HT-29 (cell line): ENCODE measurements at places on chromosomes 6 and 20.
A peak's percentile ranks its signal among the peaks of the same experiment; 100 is the strongest.

GRCh38 chr6:109793792-109794191 lies 102.7 kb downstream of the FIG4 start:
- peak; percentile 34 for DNase-seq

- DNase-seq = no peak
These were observed 12.8 kb upstream of the PLEKHG1 start for GRCh38 chr6:150586850-150587359.

GRCh38 chr6:19519941-19520340 lies 317.2 kb upstream of the ID4 start:
- no peak for DNase-seq

DNA sequence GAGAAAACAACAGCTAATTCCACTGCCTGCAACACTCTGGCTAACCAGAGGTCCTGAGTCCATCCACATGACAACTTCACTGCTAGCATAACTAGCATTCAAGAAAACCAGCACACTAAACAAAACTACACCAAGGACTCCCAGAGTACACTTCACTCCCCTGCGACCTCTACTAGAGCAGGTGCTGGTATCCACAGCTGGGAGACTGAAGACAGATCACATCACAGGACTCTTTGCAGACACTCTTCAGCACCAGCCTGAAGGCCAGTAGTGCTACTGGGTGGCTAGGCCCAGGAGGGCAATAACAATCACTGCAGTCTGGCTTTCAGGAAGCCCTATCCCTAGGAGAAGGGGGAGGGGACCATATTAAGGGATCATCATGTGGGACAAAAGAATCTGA lies 54.4 kb upstream of the MYB start:
- DNase-seq = no peak

GRCh38 chr20:24681634-24682495 lies 212.4 kb downstream of the SYNDIG1 start:
- no peak for DNase-seq

DNA sequence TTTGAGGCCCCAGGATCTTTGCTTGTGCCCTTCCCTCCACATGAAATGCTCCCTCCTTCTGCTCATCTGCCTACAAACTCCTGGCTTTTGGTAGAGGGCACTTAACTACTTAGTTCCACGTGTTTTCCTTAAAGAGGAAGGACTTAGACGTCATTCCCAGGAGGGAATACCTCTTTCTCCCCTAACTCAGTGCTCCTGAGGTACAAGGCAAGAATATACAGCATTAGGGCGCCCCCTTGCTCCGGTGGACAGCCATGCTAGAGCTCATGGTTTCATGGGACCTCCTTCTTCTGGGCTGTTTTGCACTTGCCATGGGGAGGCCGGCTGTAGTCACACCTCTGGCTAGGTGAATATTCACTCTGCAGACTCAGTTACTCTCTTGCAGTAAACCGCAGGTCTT lies 93.8 kb upstream of the LY86 start:
- peak; percentile 57 for DNase-seq

DNA sequence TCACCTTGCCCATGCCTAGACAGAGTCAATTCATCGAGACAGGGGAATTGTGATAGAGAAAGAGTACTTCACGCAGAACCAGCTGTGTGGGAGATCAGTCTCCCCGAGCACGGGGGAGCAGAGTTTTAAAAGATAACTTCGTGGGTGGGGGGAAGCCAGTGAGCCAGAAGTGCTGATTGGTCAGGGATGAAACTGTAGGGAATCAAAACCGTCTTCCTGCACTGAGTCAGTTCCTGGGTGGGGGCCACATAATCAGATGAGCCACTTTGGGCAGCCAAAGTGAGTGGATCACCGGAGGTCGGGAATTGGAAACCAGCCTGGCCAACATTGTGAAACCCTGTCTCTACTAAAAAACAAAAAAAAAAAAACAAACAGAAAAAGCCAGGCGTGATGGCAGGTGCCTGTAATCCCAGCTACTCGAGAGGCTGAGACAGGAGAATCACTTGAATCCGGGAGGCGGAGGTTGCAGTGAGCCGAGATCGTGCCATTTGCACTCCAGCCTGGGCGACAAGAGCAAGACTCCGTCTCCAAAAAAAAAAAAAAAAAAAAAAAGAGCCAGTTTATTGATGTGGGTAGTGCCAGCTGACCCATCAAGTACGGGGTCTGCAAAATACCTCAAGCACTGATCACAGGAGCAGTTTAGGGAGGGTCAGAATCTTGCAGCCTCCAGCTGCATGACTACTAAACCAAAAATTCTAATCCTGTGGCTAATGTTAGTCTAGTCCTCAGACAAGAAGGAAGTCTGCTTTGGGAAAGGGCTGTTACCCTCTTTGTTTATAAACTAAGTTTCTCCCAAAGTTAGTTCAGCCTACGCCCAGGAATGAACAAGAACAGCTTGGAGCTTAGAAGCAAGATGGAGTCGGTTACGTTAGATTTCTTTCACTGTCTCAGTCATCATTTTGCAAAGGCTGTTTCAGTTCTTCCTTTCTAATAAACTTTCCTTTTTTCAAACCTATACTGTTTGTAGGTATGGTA lies 3.9 kb upstream of the TRIM39 start:
- no peak for DNase-seq

DNA sequence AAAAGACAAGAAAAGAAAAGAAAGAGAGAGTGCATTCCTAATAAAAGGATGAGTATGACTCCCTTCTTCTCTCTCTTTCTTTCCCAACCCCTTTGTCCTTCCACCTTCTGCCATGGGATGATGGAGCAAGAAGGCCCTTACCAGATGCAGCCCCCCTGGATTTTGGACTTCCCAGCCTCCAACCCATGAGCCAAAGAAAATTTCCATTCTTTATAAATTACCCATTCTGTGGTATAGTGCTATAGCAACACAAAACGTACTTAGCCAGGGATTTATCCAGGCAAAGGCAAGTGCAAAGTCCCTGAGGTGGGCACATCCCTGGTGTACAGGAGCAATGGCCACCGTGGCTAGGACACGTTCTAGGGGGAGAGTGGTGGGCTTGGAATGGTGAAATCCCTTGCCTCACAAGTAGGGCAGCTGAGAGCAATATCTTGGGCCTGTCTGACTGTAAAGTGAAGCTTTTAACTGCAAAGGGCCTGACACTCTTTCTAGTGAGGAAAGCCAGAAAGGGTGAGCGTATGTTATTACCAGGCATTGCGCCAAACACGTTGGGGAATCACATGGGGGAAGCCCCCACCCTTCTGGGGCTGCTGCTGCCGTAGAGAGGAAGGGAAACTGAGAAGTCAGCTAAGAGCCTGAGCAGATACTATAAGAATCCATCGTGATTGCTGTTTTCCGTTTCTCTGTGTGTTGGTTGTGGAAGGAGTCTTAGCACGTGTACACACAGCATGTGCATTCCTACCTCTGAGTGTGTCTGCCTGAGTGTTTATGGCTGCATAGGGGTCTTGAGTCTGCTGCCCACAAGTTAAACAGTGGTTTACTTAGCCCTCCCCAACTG lies 50.7 kb upstream of the SIRPA start:
- no peak for DNase-seq

- DNase-seq = no peak
These were observed 36.8 kb downstream of the GCNT2 start for GRCh38 chr6:10557913-10558312.

- DNase-seq = peak; percentile 74
These were observed 21.3 kb downstream of the TNXB start for GRCh38 chr6:32087574-32088486.

- DNase-seq = no peak
These were observed 147.0 kb downstream of the IPCEF1 start for GRCh38 chr6:154209555-154209954.

- no peak for DNase-seq
These were observed 9.6 kb downstream of the MRS2 start for GRCh38 chr6:24412294-24412693.

DNA sequence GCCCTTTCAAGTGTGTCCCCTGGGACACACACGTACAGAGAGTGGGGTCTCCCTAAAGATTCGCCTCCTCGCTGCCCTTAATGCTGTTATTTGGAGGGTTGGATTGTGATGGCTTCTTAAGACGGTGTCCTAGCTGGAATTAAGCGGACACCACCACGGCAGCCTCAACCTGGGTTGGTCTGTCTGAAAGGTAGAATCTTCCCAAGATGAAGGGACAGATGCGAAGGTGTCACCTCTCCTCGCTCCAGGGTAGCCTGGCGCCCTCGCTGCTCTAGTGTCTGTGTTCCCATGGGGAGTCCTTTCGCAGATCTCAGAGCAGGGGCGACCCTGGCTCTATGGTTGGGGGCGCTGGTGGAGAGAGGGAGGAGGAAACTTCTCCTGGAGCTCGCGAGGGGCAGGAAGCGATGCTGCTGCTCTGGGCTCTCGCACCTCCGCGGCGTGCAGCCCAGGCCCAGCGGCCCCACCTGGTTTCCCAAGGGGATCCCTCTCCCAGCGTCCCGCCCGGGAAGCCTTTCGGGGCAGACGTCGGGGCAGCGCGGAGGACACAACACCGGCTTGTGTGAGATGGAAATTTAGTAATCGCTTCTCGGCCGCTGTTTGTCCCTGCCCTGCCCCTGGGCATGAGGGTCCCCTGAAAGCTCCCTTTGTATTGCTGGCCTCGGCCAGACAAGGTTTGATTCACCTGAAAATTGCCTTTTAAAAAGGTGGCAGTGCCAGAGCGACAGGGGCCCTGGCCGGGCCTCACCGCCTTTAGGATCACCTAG lies 1.7 kb downstream of the RSPO3 start:
- DNase-seq = no peak

- no peak for DNase-seq
These were observed 13.2 kb upstream of the NELFCD start for GRCh38 chr20:58967652-58968429.

- DNase-seq = no peak
These were observed 4.4 kb upstream of the LAMA4 start for GRCh38 chr6:112258642-112259336.

DNA sequence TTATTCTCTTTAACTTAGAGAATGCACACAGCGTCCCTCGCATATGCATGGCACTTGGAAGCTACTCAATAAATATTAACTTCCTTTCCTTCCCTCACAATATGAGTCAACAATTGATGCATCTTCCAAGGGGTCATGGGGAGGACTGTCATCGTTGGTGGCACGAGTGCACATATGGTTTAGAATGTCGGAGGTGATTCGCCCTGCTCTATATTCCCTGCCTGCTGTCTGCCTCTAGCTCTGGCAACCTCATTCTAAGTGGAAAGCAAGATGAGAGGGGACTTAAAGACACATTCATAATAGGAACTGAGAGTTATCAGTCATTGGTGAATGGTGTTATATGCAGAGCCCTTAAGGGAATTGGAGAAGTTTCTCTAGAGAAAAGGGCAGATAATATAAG lies 44.6 kb downstream of the MAK start:
- no peak for DNase-seq

GRCh38 chr6:100880149-100880852 lies 828 bp downstream of the ASCC3 start:
- peak; percentile 56 for DNase-seq

DNA sequence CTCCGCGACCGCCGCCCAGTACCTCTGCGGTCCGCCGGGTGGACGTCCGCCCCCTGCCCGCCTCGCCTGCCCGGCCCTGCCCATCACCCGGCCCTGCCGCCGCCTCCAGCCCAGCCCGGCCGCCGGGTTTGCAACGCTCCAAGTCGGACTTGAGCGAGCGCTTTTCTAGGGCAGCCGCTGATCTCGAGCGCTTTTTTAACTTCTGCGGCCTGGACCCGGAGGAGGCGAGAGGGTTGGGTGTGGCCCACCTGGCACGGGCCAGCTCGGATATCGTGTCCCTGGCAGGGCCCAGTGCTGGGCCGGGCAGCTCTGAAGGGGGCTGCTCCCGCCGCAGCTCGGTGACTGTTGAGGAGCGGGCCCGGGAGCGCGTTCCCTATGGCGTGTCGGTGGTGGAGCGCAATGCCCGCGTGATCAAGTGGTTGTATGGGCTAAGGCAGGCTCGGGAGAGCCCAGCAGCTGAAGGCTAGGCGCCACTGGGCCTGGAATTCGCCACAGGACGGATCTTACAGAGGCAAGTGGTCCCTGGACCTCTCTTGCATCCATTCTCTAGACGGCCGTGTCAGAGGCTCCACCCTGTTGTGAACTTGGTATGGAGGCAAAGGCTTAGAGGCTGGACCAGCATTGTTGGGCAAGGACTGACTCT lies 11.8 kb downstream of the FAM110A start:
- DNase-seq = no peak

DNA sequence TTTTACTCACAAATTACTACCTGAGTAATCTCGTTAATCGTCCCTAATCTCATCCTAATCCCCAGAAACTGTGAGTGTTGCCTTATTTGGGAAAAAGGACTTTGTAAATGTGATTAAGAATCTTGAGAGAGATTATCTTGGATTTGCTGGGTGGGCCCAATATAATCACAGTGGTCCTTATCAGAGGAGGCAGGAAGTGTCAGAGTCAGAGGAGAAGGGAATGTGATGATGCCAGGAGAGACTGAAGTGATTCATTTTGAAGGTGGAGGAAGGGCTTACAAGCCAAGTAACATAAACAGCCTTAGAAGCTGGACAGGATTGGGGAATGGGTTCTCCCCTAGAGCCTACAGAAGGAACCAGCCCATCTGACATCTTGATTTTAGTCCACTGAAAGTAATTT lies 16.7 kb downstream of the RPP21 start:
- no peak for DNase-seq

GRCh38 chr6:99148761-99149160 lies 200.7 kb downstream of the FAXC start:
- no peak for DNase-seq

GRCh38 chr6:111171577-111172400 lies 84.5 kb downstream of the SLC16A10 start:
- DNase-seq = no peak

DNA sequence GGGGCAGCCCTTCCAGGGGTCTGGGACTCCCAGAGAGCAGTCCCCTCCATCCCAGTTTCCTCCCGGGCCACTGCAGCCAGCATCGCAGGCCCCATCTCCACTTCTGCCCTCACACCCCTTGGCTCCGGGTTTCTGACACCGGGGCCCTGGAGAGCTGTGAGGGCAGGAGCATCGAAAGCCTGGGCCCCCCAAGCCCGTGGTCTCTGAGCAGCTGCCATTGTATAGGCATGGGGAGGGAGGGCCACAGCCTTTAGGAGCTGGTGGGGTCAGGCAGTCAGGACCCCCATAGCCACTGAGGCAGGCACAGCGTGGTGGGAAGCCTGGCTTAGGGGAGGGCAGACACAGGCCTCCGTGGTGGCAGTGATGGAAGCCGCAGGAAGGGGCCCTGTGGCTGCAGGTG lies 9.7 kb upstream of the GPSM3 start:
- DNase-seq = no peak

DNA sequence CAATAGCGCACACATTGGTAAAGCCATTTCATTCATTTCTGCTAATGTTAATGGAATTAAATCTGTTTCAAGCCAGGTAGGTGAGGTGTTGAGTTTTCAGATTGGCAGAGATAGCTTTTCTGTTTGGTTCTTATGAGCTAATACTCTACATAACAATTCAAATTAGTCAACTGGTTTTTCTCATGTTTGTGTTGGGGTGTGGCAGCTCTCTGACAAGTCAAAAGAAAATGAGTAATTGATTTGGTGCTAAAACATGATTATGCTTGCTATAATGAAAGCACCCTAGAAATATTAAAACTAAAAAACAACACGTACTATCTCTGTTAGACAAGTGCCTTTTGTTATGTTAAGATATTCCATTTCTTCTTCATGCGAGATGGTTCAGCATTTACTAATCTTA lies 13.6 kb downstream of the PPP1R14C start:
- no peak for DNase-seq
